ENCODE measurements at places on chromosomes 6 and 20.
A peak's percentile ranks its signal among the peaks of the same experiment; 100 is the strongest.

DNA sequence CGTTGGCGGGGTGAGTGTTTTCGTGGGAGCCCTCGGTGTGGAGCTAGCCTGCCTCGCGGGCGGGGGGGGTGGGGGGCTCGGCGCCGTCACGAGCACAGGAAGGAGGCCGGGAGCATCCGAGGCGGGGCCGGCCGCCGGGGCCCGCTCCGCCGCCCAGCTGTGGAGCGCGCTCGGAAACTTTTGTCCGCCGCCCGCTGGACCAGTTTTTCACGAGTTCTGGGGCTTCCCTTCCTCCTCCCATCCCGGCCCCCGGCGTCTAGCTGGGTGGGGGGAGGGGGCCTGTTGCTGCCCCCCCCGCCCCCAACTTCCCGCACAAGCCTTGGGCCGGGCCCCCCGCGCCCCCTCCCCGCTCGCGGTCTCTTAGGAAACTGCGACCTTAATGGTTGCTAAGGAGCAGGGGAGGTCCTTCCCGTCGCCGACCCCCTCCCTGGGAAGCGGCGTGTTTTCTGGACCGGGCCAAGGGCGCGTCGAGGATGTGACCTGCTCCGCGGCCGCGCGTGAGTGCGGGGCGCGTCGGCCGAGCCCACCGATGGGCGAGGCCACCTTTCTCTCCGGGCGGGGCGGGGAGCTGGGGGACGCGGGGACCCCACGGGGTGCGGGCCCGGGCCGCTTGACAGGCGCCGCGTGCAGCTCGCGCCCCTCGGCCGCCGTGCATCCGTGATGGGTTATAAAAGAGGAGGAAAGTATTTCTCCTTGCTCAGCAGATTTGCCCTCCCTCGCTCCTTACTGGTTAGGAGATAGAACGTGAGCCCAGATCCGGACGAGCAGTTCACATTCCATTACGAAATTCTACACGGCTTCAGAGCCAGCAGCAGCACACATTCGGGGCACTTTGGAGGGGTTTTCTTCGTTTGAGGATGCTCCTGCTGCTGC lies 1.4 kb downstream of the RREB1 start:
- no peak for DNase-seq

- DNase-seq = no peak
Measured at GRCh38 chr20:40319741-40320516, 369.1 kb downstream of the MAFB start.

DNA sequence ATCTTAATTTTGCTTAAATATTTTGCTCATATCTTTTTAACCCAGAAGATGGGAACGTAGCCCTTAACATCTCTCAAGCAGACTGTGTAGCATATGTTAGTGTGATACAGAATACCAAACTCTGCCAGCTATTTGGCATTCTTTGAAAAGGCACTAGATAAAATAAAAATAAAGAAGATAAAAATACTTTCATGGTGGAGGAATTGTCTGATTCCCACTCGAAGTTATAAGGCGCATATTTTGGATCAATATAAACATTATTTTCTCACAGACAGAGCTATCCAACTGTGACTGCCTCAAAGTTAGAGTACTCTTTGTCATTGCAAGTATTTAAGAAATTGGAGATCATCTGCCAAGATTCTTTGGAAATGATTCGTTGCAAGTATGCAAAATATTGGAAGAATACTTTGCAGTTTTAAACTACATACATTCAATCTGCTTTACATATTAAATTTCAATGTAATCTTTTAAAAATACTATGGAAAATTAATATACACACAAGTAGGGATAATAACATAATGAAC lies 10.8 kb upstream of the EEF1E1 start:
- no peak for DNase-seq

- DNase-seq = no peak
Measured at GRCh38 chr6:35457907-35458306, 5.8 kb downstream of the FANCE start.

DNA sequence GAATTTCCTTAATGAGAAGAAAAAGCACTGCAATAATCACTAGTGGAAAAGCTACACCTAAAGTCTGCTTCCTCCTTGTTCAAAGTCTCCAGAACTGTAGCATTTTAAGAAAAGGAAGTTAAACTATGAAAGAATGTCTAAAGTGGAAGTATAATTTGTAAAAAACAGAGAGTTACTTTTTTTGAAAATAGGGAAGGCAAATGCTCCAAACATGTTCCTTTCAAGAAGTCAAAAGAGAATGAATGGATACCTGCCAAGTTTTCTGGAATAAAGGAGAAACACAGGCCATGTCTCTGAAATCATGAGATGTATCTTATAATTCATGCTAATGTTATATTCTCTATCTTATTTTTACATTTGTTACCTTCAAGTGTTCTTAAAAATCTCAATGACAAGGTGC lies 60.7 kb upstream of the ADGRG6 start:
- DNase-seq = no peak

- no peak for DNase-seq
Measured at GRCh38 chr20:55386686-55387085, 618.6 kb downstream of the CBLN4 start.

DNA sequence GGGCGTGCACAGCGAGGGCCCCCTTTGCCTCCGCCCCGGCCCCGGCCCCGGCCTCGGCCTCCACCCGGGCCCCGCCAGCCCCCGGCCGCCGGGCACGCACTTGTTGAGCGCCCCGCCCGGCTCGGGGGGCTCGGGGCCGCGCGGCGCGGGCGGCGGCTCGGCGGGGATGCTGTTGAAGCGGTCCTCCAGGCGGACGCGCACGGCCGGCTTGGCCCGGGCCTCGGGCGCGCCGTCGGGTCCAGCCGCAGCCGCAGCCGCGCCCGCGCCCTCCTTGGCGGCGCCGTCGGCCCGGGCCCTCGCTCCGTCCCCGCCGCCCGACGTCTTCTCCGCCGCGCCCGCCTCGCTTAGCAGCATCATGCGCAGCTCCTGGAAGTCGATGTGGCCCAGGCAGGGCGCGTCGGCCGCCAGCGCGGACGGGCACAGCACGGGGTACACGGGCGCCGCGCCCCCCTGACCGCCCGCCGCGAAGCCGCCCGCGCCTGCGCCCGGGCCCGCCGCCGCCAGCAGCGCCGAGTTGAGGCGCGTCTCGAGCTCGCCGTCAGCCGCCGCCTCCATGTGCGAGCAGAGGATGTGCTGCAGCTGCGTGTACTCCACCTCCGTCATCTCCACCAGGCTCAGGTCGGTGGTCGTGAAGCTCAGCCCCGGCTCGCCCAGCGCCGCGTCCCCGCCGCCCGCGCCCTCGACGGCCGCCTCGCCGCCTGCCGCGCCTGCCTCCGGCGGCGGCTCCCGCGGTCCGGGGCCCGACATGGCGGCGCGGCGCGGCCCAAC lies 514 bp downstream of the TCFL5 start:
- DNase-seq = no peak

DNA sequence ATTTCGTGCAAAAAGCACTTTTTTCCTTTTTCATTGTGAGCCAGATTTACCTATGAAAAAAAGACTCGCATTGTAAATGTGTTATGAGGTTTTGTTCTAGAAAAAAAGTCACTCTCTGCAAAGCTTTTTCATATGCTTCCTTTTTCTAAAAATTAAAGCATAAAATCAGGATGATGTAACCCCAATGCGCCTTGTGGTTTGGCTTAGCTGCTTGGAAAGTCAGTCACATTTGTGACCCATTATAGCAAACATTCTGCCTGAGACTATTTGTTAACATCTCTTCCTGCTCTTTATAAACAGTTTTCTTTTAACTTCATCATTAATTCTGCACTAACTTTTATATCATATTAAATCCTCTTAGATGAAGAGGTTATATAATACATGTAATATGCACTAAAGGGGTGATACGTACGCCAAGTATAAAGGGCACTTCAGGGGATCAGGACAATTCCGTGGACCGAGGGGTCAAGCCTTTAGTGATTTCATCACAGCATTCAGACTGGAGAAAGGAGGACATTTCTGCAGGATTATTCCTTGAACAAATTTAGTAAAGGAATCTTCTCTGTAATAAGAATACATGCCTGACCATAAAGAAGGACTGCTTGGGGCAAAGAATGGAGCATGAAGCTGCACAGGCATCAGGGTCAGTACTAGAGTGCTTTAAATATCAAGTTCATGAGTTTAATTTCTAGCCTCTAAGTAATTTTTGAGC lies 48.1 kb upstream of the SMLR1 start:
- DNase-seq = no peak

DNA sequence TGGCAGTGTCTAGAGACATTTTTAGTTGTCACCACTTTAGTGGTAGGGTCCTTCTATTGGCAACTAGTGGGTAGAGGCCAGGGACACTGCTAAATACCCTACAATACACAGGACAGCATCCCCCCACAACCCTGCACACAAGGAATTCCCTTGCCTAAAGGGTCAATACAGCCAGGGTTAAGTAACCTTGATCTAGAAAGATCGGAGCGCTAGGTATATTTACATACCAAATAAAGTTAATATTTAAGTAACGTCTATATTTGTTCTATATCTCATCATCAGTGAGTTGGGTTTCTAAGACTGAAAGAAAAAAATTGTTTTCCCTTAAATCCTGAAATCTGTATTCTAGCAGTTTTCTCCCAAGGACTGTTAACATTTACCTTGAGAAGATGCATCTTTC lies 16.1 kb downstream of the BFSP1 start:
- DNase-seq = no peak

- DNase-seq = peak; percentile 65
Measured at GRCh38 chr6:31701666-31702404, 1.3 kb downstream of the ABHD16A start.

- DNase-seq = no peak
Measured at GRCh38 chr6:55456016-55456415, 123.0 kb downstream of the HMGCLL1 start.

DNA sequence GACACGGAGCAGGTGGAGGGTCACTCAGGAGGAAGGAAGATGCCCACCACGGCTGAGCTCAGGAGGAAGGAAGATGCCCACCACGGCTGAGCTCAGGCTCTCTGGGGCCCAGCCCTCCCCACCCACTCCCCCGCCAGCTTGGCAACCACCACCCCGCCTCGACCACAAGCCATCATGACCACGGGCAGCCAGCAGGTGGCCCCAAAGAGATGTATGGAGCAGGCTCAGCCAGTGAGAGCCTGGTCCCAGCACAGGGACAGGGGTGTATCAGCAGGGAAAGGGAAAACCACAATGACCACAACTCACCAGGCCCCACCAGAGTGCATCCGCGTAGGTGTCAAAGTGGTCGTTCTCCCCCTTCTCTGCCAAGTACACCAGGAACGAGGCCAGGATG lies 30.4 kb downstream of the KCNQ2 start:
- no peak for DNase-seq

DNA sequence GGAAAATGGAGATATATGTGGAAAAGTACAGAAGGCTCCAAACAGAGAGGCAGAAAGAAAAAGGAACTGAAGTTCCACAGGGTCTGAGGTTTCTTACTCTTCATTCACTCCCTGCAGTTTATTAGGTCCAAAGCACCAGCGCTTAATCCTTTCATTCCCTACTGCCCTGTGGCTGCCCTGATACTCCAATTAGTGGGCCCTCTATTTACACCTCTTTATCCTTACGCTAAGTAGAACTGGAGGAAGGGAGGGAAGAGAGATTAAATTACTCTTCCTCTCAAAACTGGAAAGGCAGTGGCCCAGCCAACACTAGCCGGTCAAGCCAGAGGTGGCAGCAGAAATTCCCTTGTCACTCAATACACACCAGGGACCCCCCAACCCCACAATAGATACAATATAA lies 20.4 kb downstream of the TRERF1 start:
- no peak for DNase-seq

GRCh38 chr6:41135062-41135832 lies 18.9 kb downstream of the TREML1 start:
- DNase-seq = no peak

DNA sequence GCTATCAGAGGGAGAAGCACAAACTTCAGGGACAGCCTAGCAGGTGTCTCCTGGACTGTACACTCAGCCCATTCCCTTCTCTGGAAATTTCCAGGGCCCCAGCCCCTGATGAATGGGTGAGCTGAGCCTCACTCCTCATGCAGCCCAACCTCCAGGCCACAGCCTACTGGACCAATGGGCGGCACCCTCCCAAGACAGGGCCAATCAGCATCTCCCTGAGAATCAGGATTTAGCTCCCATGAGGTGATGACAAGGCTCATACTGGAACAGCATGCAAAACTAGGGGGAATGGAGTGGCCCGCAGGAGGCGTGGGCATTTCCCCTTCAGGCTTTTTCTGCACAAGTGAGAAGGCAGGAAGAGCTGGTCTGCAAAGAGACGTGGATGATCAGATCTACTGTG lies 29.0 kb downstream of the NFATC2 start:
- DNase-seq = no peak

- no peak for DNase-seq
Measured at GRCh38 chr6:157845493-157846259, 22.6 kb downstream of the SNX9 start.

- DNase-seq = no peak
Measured at GRCh38 chr6:125294036-125294435, 7.7 kb downstream of the HDDC2 start.

DNA sequence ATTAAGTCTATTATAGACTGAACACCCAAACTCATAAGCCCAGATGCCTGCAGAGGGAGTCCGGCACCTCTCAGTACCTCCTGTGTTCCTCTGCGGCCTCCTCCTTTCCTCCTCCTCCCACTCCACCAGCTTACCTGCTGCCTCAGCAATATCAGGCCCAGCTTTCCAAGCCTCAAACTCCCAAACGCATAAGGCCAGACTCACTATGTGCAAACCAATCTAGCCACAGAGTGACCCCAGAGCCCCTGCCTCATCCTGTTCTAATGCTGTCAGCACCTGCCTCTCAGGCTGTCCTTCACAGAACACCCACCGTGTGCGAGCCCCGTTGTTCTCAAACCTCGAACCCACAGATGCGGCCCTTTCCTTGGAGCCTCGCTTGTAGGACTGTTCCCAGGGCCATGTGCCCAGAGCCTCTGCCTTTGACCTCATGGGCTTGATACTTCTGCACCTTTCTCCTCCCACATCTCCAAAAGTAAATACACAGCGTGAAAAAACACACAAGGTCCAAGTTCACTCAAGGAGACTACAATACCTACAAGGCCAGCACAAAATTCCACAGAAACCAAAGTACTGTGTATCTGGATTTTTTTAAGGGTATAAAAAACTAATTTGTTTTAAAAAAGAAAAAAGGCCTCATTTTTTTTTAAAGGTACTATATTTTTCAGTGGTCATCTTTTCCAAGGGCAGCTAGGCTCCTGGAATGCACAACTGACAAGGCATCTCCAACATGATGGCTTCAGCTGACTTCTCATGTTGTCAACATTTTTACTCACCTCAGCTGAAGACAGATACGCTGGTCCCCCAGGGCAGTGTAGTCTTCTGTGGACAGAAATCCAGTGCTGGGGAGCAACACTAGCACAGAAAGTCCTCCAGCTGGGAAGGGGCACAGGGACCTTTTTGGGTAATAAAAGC lies 52.3 kb downstream of the ABHD12 start:
- no peak for DNase-seq

- DNase-seq = no peak
Measured at GRCh38 chr20:25218492-25218891, 23.0 kb downstream of the ENTPD6 start.
